Fibroblast of skin of left biceps (primary cell): ENCODE measurements at places on chromosomes 6 and 20.

GRCh38 chr6:4929097-4929718 lies 74.6 kb downstream of the RPP40 start:
- no peak for DNase-seq

DNA sequence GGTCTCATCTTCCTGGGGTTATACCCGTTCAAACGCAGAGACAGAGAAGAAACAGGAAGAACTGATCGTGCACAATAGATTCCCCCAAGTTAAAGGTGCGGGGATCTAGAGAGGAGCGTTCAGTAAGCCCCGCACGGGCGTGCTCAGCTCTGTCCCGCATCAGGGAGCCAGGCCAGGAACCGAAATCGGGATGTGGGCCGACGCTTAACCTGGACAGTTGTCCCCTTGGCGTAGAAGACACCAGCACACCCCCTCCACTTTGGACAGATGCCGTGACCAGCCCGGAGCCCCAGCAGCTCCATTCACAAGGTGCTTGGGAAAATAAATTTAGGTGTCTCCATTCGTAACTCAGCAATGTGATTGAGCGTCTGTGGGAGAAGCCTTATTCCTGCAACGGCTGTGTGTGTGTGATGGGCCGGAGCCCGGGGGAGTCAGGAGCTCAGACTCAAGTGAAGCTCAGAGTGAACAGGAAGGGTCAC lies 24.0 kb upstream of the GATA5 start:
- DNase-seq, result no peak

DNA sequence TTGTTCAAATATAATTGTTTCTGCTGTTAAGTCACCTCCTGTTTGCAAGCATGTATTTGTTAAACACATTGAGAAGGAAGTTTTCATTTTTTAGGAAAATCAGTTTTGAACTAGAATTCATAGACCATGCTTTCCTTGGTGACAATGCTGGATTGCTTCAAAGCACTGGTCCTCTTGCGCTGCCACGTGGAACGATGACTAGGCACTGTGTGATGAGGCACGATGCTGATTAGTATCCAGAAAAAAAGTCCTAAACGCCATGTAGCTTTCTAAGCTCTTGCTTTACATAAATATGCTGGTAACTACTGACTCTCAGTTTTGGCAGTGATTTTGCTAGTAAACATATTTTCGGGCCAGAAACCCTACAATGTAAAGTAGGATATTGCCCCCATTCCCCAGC lies 11.1 kb upstream of the EXOC2 start:
- no peak for DNase-seq

GRCh38 chr6:161242779-161243693 lies 30.8 kb downstream of the AGPAT4 start:
- no peak for DNase-seq

DNA sequence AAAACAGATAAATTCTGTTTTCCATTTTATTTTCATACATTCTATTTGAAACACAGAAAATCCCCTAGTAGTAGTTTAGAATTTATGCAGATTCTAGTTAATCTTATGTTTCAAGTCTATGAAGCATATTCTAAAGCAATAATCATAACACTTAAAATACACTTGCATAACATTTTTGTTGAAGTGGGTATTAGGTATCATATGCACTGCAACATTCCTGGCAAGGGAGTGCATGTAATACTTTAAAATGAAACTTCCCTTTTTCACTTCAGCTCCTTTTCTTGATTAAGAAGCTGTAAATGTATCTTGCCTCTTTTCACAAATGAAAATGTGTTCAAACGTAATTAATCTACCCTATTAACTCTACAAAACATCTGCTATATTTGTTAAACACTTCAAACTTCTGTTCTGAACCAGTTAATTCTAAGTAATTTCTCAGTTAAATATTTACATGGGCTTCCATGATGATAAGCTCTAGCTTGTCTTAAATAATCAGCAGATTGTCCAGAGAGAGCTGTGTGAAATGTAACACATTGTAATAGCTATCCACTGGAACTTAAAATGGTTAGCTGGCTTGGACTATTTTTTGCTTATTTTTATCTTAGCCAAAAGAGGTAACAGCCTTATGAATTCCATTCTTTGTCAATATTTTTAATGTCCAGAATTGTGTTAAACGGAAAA lies 192.8 kb downstream of the COL19A1 start:
- DNase-seq, result no peak

DNA sequence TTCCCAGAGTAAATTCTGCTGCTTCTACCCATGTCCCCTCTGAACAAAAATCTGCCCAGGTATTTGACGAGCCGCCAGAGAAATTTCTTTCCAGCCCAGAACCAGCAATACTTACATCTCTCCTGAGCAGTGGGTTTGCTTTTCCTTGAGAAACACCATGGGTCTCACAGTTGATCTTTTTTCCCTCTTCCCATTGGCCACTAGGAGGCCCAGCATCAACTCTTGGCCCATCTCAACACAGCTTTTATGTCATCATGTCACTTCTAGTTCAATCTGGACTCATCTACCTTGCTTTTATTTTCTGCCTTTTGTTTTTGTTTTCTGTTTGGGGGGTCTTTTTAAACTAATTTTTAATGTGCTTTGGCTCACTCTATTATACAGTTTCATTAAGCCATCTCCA lies 18.8 kb downstream of the MAFB start:
- no peak for DNase-seq
